ENCODE measurements at places on chromosomes 12 and 14. TPM values are rescaled to one million over a fixed set of nuclear protein-coding genes. Genes with fewer than 3 reads are reported as not detected.

TTC5 gene
- 20.6 TPM for total RNA-seq

GRCh38 chr12:54287261-54288157, 7.0 kb downstream of the HNRNPA1 start:
- peak; percentile 48 for DNase-seq

CD27 gene
- total RNA-seq, result 0.37 TPM

OTOGL gene
- total RNA-seq, result 0.11 TPM

- DNase-seq, result no peak
These were observed 67.1 kb upstream of the SLC38A4 start for GRCh38 chr12:46892887-46893286.

- DNase-seq, result no peak
These were observed 2.7 kb downstream of the STK38L start for GRCh38 chr12:27246774-27247173.

- no peak for DNase-seq
These were observed 13.0 kb upstream of the P2RX4 start for GRCh38 chr12:121196902-121197301.

DNA sequence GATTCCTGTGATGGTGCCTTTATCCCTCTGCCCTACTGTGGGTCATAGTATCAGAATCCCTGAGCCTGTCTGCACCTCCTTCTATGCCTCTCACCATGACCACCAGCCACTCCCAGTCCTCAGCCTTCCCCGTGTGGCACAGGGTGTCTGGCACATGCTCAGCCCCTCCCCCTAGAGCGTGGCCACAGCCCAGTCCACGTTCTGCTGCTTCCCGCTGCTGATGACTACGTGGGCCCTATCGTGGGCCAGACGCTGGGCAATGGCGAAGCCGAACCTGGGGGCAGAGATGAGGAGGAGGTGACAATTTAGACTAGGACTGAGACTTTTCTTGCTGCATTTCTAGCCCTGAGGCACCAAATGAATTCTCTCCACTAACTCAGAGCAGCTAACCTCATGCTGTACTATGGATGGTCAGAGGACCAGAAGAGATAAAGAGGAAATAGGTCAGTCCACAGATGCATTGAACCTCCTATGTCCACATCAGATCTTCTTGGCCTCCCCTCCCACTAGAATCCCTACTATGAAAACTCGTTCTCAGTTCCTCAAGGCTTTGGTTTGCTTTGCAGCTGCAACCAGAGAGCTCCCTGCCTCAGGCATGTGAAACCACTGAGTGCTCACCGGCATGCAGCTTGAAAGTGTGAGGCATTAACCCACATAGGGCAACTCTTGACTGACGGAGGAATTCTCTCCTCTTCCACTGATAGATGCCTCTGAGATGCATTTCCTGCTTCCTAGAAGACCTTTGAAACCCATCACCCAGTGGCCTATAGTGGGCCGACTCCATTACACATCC, 126.3 kb upstream of the DHRS4 start:
- DNase-seq, result no peak

KCNH3 gene
- total RNA-seq, result 0.26 TPM

DNA sequence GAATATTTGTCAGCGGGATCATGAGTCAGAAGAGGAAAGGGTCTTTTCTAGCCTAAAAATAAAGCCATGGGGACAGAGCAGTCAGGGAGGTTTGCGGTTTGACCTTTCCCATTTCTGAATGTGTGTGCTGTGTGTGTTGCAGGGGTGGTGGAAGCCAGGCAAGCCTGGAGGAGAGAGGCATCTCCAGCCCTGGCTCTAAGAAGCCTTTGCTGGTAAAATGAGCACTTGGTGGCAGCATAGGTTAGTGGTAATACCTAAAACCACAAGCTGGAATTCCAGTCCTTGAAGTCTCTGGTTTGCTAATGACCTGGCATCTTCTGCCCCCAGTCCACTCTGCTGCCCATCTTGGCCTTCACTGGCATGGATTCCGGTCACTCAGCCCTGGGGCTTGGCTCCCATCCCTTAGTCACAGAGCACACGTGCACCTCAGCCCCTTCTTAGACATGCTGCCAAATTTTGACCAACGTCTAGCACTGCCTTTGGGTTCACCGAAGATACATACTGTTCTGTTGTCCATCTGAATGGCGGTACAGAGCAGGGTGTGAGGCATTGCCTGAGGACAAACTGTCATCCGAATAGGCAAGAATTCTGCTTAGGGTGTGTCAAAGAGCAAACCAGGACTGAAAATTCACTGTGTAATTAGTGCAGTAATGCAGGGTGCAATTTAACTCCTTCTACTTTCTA, 52.7 kb downstream of the KCNA5 start:
- no peak for DNase-seq

- DNase-seq, result no peak
These were observed 27.8 kb upstream of the BHLHE41 start for GRCh38 chr12:26152507-26153102.

DNA sequence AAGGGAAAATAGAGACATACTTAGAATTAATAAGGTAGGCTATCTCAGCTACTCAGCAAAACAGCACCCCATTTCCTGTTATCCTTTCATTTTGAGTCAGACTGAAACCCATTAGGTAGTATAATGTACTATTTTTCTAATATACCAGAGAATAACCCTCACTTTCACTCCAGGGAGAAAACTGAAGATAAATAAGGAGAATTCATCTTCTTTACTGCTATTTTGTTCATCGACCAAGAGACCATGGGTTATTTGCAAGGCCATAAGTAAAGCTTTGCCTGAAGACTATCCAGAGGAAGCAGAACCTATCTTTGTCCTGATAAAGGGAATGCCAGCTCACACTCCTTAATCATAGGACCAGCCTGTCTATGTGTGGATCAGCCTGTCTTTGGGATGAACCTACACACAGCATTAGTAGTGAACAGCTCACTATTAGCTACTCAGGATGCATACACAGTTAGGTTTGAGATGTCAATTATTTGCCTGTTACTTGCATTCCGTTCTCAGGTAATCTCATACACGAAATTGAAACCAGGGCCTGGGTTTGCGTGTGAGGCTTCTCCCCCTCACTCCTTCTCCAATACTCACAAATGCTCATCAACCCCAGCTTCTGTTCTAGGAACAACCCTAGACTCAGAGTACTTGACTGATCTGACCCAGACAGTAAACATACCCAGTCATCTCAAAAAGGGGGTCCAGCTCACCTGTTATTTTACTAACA, 124.4 kb downstream of the DAD1 start:
- no peak for DNase-seq

WDHD1 gene
- total RNA-seq, result 93.7 TPM

GRCh38 chr12:107319533-107320032, 226.2 kb upstream of the CRY1 start:
- DNase-seq, result no peak

- DNase-seq, result peak; percentile 89
These were observed 516 bp downstream of the PCBP2 start for GRCh38 chr12:53452159-53453077.

DNA sequence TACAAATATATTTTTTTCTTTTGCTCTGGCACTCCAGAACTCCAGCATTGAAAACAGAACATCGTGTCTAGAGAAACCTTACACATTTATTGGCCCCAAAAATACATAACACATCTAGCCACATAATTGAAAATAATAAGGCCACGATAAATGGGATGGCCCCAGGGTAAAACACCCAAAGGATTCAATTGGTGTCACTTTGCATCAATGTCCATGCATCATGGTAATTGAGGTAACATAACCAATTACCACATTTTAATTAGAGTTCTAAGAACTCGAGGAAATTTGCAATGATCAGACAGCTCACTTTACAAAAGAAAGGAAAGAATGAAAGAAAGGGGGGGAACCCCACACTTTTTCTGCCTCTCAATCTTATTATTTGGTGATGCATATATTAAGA, 151.8 kb upstream of the NPAS3 start:
- DNase-seq, result no peak

- DNase-seq, result no peak
These were observed 90.8 kb downstream of the SLCO1B1 start for GRCh38 chr12:21221778-21222177.

DNA sequence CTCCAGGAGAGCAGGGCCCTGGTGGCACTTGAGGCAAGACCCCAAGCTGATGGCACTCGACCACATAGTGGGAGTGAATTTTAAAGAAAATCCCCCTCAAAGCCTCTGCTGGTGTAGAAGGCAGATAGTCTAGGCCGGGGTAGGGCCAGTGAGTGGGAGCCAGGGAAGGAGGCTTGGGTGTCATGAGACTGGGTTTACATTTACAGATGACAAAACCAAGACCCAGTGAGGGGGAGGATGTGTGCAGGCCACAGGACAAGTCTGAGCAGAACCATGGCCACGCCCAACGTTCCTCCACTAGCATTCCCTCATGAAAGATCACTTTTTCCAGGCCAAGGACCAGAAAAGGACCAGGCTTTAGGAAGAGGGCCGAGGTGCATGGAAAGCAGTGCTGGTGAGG, 42.0 kb downstream of the EVL start:
- no peak for DNase-seq

- DNase-seq, result no peak
These were observed 3.9 kb upstream of the DACT1 start for GRCh38 chr14:58633831-58634230.

SLC16A7 gene
- total RNA-seq, result 2.2 TPM

- DNase-seq, result no peak
These were observed 73.7 kb downstream of the MON2 start for GRCh38 chr12:62540354-62540753.

DNA sequence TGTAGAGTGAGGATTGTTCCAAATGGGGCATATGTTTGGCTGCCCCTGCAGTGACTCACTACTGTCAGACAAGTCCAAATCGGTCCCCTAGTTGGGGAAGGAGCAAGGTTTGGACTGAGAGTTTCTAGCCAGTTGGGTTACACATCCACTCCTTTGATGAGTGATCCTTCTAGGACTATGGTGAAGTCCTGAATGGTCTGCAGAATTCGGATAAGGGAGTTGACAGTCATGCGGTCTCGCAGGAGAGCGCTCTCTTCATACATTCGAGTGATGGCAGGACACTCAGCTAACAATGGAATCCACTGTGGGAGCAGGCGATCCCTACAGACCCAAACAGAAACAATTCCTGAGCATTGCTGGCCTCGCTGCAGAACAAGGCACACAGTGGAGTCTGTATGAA, 61.5 kb upstream of the SINHCAF start:
- DNase-seq, result peak; percentile 48

All from H9 (cell line).